Effector memory CD8-positive, alpha-beta T cell (primary cell): ENCODE measurements at places on chromosomes 16 and 17.
A peak's percentile ranks its signal among the peaks of the same experiment; 100 is the strongest.

- no peak overlapping the region for H3K27ac ChIP-seq
- H3K36me3 ChIP-seq, result no peaks in the 10 kb centered on the region
- no peak for DNase-seq
- H3K4me1 ChIP-seq, result no peaks in the 10 kb centered on the region
Measured at GRCh38 chr17:10527419-10527818, 9.1 kb upstream of the MYH1 start.

DNA sequence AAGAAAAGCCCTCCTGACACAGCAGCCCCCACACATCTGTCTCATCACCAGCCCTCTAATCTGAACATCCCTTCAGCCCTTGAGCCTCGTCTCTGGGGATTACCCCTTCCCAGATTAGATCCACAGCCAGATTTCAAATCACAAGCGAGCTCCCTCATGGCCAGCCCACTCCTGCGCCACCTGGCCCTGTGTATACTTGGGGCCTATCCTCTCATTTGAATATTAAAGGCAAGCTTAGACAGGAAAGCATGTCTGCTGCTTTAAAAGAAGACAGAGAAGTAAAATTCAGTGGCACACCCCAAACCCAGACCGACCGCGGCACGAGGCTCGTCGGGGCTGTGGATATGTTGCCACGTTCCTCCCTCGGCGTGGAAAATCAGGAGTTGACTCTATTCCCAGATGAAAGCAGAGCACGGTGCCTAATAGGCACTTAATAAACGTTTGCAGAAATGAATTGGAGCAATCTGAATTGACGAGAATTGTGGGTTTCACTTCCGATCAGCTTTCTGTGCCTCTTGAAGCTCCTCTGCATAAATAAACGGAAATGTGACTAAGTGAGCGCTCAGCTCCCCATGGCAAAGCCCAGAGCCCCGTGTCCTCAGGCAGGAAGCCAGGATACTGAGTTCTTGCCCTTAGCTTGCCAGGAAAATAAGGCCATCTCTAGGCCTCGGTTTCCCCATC lies 108.0 kb downstream of the CCDC182 start:
- no peak for DNase-seq
- no peaks in the 10 kb centered on the region for H3K27me3 ChIP-seq
- H3K36me3 ChIP-seq, result peaks cover 16% of the 10 kb centered on the region
- H3K27ac ChIP-seq, result peak overlapping the region; percentile 80
- H3K4me1 ChIP-seq, result peaks cover 3% of the 10 kb centered on the region

DNA sequence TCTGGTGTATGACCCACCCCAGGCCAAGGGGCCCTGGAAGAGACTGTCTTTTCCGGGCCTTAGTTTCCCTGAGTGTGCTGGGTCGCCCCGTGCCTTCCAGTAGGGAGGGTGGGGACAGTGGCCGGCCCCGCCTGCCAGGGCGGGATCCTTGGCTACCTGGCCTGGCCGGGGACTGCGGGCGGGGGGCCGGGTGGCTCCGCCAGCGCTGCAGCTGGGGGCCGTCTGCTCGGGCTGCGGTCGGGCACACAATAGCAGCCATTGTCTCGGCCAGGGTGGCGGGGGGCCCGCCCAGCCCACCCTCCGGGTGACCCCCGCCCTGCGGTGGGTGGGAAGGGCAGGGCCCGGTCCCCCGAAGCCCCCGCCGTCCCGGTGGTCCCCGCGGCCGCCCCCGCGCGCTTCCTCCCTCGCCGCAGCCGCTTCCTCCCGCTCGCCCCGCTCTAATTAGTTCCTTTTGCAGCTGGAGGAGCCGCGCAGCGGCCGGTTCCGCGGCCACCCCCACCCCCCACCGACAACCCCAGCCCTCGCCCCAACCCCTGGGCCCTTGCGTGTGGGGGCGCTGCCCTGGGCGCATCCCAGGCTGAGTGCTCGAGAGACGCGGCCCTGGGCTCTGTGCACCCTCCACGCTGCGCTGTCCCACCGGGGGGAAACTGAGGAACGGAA lies 11.6 kb downstream of the GLIS2 start:
- peaks cover 8% of the 10 kb centered on the region for H3K27me3 ChIP-seq
- no peak overlapping the region for H3K27ac ChIP-seq
- no peak for DNase-seq
- H3K4me3 ChIP-seq, result peak overlapping the region; percentile 68
- no peaks in the 10 kb centered on the region for H3K36me3 ChIP-seq

GRCh38 chr17:51487947-51488346 lies 227.6 kb downstream of the UTP18 start:
- H3K4me1 ChIP-seq, result no peaks in the 10 kb centered on the region
- H3K27ac ChIP-seq, result no peak overlapping the region
- H3K4me3 ChIP-seq, result no peak overlapping the region
- no peaks in the 10 kb centered on the region for H3K36me3 ChIP-seq

GRCh38 chr16:4010225-4011158 lies 105.8 kb downstream of the ADCY9 start:
- H3K4me3 ChIP-seq, result no peak overlapping the region
- no peaks in the 10 kb centered on the region for H3K27me3 ChIP-seq
- peaks cover 4% of the 10 kb centered on the region for H3K36me3 ChIP-seq
- no peak for DNase-seq

- peaks cover 5% of the 10 kb centered on the region for H3K4me1 ChIP-seq
- no peak overlapping the region for H3K4me3 ChIP-seq
- DNase-seq, result no peak
- H3K27ac ChIP-seq, result no peak overlapping the region
- peaks cover 40% of the 10 kb centered on the region for H3K27me3 ChIP-seq
Measured at GRCh38 chr17:38742411-38743308, 5.5 kb downstream of the PCGF2 start.

DNA sequence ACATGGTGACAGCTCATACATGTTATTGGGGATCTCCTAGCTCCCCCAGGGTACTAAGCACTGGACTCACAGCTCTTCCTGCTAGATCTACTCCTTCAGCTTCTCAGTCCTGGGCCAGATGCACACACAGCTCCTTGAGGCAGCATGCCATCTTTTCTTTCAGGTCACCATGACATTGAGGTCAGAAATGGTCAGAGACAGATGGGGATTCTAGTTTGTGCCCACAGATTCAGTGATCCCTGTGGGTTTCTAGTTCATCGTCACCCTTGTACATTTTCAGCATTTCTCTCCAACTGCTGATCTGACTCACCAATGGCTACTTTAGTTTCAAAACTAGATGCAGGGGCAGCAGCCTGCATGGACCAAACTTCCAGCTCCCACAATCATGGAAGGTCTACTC lies 560.7 kb upstream of the PSMD7 start:
- H3K27me3 ChIP-seq, result no peaks in the 10 kb centered on the region
- H3K36me3 ChIP-seq, result no peaks in the 10 kb centered on the region
- H3K4me1 ChIP-seq, result no peaks in the 10 kb centered on the region
- no peak overlapping the region for H3K4me3 ChIP-seq
- H3K27ac ChIP-seq, result no peak overlapping the region

- H3K4me1 ChIP-seq, result no peaks in the 10 kb centered on the region
- no peak overlapping the region for H3K27ac ChIP-seq
- H3K36me3 ChIP-seq, result no peaks in the 10 kb centered on the region
- no peak for DNase-seq
- no peaks in the 10 kb centered on the region for H3K27me3 ChIP-seq
- H3K4me3 ChIP-seq, result no peak overlapping the region
Measured at GRCh38 chr16:52707676-52708337, 160.9 kb upstream of the TOX3 start.

- H3K4me3 ChIP-seq, result no peak overlapping the region
- H3K36me3 ChIP-seq, result peaks cover 3% of the 10 kb centered on the region
- no peaks in the 10 kb centered on the region for H3K27me3 ChIP-seq
- DNase-seq, result no peak
Measured at GRCh38 chr16:83653785-83654184, 154.0 kb upstream of the HSBP1 start.

- peaks cover 8% of the 10 kb centered on the region for H3K4me1 ChIP-seq
- no peak overlapping the region for H3K4me3 ChIP-seq
- peak overlapping the region; percentile 84 for H3K27ac ChIP-seq
- no peak for DNase-seq
Measured at GRCh38 chr17:64357191-64357981, 33.3 kb downstream of the PECAM1 start.

DNA sequence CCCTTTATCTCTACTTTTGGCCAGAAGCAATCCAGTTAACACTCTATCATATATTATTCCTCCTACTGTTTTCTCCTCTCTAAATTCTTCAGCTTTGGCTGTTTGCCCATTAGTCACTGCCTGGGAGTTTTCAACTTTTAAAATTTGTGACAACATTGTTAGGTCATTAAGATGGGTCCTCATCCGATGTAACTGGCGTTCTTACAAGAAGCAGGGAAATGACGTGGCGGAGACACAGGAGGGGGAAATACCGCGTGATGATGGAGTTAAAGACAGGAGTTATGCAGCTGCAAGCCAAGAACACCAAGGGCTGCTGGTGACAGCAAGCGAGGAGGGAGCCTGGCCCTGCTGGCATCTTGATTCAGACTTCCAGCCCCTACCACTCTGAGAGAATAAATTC lies 34.8 kb upstream of the CPHXL start:
- peaks cover 16% of the 10 kb centered on the region for H3K27me3 ChIP-seq
- H3K4me1 ChIP-seq, result peaks cover 4% of the 10 kb centered on the region
- no peaks in the 10 kb centered on the region for H3K36me3 ChIP-seq
- H3K4me3 ChIP-seq, result no peak overlapping the region

GRCh38 chr16:77111056-77111565 lies 79.9 kb upstream of the MON1B start:
- H3K4me3 ChIP-seq, result no peak overlapping the region
- H3K36me3 ChIP-seq, result no peaks in the 10 kb centered on the region
- no peaks in the 10 kb centered on the region for H3K27me3 ChIP-seq
- H3K4me1 ChIP-seq, result no peaks in the 10 kb centered on the region
- H3K27ac ChIP-seq, result no peak overlapping the region

DNA sequence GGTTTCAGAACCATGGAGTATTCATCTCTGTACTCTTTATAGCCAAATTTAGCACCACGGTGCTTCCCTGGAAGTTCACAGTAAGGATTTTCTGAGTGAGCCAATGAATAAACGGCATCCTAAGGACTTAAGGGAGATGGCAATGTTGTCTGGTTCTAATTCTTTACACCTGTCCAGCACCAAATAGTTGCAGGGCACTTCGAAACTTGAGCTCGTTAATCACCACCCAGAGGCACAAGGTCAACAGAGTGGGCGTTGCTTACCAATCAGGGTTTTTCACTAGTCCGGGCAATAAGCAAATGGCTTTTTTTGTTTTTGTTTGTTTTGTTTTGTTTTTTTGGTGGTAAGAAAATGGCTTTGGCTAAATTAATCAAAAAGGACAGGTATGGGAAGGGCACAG lies 28.2 kb upstream of the TMEM220 start:
- H3K27me3 ChIP-seq, result peaks cover 42% of the 10 kb centered on the region
- no peak overlapping the region for H3K4me3 ChIP-seq
- H3K4me1 ChIP-seq, result no peaks in the 10 kb centered on the region
- H3K36me3 ChIP-seq, result no peaks in the 10 kb centered on the region
- no peak for DNase-seq
- no peak overlapping the region for H3K27ac ChIP-seq

DNA sequence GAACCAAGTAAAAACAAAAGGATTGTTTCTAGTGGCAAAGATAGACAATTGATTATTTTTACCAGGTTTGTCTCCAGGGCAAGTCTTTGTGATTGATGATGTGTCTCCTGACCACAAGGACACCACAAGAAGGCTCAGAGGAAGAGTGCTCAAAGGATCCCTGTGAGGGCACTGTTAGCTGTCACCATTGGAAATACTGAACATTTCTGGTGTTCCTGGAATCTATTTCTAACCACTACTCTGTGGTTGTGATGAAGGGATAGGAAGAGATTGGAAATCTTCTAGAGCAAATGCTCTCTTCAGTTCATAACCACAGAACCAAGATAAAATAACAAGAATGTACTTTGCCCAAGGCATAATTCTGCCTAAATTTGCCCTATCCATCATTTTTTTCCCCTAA lies 15.3 kb downstream of the RNF43 start:
- DNase-seq, result no peak
- H3K4me1 ChIP-seq, result no peaks in the 10 kb centered on the region
- no peaks in the 10 kb centered on the region for H3K36me3 ChIP-seq
- H3K27ac ChIP-seq, result no peak overlapping the region

- no peak for DNase-seq
- H3K27ac ChIP-seq, result no peak overlapping the region
- H3K4me3 ChIP-seq, result no peak overlapping the region
- peaks cover 47% of the 10 kb centered on the region for H3K27me3 ChIP-seq
- no peaks in the 10 kb centered on the region for H3K4me1 ChIP-seq
- H3K36me3 ChIP-seq, result peaks cover 2% of the 10 kb centered on the region
Measured at GRCh38 chr17:36784633-36785032, 152.6 kb upstream of the LHX1 start.

DNA sequence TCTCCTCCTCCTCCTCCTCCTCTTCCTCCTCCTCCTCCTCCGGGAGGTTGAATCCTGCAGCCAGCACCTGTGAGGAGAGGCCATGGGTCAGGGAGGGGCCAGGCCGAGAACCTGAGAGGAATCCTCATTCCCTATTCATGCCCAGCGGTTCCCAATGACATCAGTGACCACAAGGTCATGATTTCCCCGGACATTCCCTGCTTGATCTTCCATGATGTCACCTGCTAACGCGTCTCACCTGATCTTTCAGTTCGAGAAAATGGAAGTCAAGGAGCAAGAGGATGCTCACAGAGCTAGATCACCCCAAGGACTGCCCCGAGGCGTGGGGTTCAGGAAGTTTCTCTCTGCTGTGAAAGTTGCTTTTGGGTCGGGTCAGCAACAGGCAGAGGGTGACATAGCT lies 5.4 kb downstream of the APOBR start:
- no peak overlapping the region for H3K4me3 ChIP-seq
- H3K4me1 ChIP-seq, result peaks cover 33% of the 10 kb centered on the region
- H3K27me3 ChIP-seq, result no peaks in the 10 kb centered on the region
- peak overlapping the region; percentile 66 for H3K27ac ChIP-seq
- DNase-seq, result no peak

GRCh38 chr17:80780381-80781198 lies 211.1 kb upstream of the CHMP6 start:
- H3K27me3 ChIP-seq, result no peaks in the 10 kb centered on the region
- DNase-seq, result no peak
- H3K4me3 ChIP-seq, result peak overlapping the region; percentile 75

DNA sequence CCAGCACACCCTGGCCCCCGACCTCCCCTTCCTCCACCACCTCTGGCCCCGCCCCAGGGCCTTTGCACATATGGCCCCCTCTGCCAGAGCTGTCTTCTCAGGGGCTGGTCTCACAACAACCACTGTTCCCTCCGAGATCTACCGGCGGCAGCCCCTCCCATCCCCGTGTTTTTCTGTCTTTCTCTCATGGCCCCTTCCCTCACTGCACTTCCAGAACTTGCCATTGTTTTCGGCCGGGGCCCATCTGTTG lies 30.2 kb downstream of the ZFPM1 start:
- H3K36me3 ChIP-seq, result peaks cover 50% of the 10 kb centered on the region
- H3K4me1 ChIP-seq, result peaks cover 31% of the 10 kb centered on the region
- H3K4me3 ChIP-seq, result no peak overlapping the region
- DNase-seq, result no peak
- H3K27ac ChIP-seq, result peak overlapping the region; percentile 77

- no peaks in the 10 kb centered on the region for H3K27me3 ChIP-seq
- no peaks in the 10 kb centered on the region for H3K4me1 ChIP-seq
- no peak for DNase-seq
- H3K4me3 ChIP-seq, result no peak overlapping the region
- no peaks in the 10 kb centered on the region for H3K36me3 ChIP-seq
Measured at GRCh38 chr16:52383640-52384292, 163.2 kb downstream of the TOX3 start.
